Right cardiac atrium (tissue), 5 donors: ENCODE measurements at places on chromosomes 1 and 21. TPM values are rescaled to one million over a fixed set of nuclear protein-coding genes. Genes with fewer than 3 reads are reported as not detected.

DNA sequence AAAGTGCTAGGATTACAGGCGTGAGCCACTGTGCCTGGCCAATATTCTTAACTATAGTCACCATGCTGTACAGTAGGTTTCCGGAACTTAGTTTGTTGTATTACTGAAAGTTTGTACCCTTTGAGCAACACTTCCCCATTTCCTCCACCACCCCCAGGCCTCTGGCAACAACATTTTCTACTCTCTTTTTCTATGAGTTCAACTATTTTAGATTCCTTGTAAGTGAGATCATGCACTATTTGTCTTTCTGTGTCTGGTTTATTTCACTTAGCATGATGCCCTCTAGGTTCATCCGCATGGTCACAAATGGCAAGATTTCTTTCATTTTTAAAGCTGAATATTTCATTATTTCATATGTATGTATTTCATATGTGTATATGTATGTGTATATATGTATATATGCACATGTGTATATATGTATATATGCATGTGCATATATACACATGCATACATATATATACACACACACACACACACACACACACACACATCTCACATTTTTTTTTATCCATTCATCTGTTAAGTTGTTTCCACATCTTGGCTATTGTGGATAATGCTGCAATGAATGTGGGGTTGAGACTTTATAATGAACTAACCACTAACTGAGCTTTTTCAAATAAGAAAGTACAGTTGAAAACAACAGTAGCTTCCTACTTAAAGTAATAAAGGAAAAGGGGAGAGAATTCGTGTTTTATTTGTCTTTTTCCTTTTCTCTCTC lies 256.8 kb upstream of the C1orf105 start:
- peak; percentile 22 for DNase-seq

- DNase-seq = no peak
Measured at GRCh38 chr21:36544545-36544944, 64.6 kb upstream of the CLDN14 start.

DNA sequence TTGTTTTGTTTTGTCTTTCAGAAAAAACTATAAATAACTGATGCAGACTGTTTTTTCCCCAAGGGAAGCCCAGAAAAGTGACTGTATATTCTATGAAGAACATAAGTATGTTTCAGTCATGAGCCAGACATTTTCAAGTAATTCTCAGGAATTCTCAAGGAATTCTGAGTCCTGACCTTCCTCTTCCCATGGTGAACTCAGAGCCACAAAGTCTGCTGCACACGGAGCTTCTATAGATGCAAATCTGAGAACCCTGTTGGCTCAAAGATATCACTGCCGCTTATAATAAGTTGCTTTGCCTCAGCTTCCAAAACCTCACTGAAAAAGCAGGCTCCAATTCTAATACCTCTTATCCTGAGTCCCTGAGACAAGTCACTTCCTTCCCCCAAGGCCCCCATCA lies 418.5 kb upstream of the RUNX1 start:
- no peak for DNase-seq

- DNase-seq = no peak
Measured at GRCh38 chr1:116401646-116402176, 28.7 kb downstream of the ATP1A1 start.

GRCh38 chr1:161702250-161702649 lies 4.8 kb upstream of the FCRLA start:
- no peak for DNase-seq

GRCh38 chr21:40886931-40887330 lies 40.0 kb upstream of the DSCAM start:
- no peak for DNase-seq

- DNase-seq = no peak
Measured at GRCh38 chr1:231016234-231016633, 23.8 kb downstream of the FAM89A start.

DNA sequence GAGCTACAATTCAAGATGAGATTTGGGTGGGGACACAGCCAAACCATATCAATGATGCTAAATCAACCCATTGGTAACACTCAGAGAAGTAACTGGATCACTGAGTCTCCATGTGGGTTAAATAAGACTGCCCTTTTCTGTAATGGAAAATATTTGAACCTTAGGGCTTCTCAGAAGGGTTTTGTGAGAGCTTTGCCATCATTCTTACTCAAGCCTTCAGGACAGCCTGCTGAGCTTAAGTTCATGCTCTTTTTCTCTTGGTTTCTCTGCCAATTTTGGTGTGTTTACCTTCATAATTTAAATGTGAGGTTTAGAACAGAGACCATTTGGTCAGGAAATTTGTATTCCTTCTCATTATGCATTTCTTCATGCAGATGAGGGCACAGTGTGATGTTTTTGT lies 74.7 kb downstream of the DISC1 start:
- DNase-seq = no peak

DNA sequence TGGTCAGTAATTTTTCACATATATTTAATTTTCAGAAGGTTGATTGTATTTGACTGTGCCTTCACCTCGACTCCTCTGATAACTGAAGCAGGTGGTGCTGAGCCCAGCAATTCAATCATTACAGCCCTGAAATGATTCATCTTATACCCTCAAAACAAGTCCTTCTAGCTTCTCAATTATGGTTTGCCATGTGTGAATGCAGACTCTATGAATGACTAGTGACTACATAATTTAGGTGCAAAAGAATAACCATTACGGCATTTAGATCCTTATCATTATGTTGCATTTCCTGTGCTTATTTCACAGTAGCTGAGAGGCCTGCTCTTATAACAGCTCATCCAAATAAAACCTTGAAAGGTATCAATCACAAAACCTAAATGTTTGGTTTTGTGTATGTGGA lies 54.0 kb upstream of the COL11A1 start:
- DNase-seq = no peak

- DNase-seq = no peak
Measured at GRCh38 chr1:235375919-235376605, 8.8 kb downstream of the TBCE start.

DNA sequence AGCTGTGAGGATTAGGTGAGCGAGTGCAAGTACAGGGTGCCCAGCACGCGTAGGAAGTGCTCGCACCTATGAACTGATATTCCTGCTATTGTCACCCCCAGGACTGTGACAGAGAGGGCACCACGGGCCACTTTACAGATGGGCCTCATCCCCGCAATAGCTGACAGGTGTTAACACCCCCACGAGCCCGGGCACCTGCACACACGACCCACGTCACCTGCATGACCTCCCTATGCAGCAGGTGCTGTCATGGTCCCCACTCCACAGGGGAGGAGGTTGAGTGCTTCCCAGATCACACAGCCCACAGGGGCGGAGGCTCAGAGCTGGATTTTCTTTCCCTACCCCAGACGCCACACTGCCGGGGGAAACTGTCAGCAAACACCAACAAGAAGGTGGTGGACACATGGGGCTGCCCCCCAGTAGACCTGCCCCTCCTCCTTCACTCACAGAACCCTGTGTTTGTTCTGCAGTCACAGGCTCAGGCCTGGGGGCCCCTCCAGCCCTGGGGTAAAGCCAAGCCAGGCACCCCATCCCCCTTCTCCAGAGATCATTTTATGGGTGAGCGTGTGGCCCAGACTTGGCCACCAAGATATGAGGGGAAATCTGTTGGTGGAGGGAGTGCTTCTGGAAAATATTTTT lies 465.5 kb downstream of the MATN1 start:
- DNase-seq = no peak

- DNase-seq = peak; percentile 63
Measured at GRCh38 chr1:167555971-167556714, 2.6 kb upstream of the CREG1 start.

DNA sequence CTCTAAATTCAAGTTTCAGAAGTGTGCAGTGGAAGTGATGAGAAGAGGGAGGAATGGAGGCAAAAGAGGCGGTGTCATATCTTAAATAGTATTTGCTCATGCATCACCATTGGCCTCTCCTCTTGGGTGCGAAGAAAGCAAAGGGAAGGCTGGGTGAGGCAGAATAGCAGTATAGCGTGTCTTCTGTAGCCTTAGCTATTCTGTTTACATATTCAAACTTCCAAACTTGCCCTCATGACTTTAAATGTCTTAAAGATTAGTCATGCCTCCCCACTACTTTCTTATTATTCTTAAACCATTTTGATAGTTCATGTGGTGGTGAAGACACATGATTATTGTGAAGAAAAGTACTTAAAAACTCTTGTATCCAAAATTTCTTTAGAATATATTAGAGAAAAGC lies 104.6 kb upstream of the TENT5C start:
- no peak for DNase-seq

DNA sequence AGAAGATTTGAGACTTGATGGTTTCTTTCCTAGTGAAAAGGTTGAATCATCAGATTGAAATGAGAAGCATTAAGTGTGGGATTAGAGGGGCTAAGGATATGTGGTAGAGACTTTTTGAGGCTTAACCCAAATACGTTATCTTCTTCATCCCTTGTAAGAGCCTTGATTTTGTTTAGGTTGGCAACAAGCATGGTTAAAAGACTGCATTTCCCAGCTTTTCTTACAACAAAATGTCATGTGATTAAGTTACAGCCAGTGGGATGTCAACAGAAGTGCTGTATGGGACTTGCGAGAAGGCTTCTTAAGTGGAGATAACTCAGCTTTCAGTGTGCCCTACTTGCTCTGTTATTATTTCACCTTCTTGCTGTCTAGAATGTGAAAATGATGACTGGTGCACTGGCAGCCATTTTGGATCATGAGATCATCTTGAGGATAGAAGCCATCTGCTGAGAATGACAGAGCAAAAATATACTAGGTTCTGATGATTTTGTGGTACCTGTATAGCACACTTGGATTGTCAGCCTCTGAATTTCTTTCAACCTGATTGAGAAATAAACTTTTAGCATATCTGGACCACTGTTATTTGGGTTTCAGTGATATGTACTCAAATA lies 41.3 kb upstream of the GNG12 start:
- DNase-seq = no peak

- no peak for DNase-seq
Measured at GRCh38 chr1:7089497-7089896, 304.2 kb downstream of the CAMTA1 start.

DNA sequence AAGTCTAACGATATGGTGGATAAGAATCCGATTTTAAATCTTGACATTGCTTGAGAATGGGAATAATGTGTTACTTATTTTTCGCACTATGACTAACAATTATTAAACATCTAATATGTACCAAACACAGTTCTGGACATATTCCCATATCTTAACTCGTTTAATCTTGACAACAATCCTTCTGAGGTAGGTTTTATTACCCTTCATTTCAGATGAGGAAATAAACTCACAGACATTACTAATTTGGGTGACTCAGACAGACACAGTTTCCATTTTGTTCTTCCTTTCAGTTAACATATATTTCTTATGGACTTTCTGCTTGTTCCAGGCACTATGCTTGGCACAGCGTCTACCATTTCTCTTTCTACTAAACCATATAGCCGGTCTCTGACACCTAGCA lies 244.8 kb downstream of the SMYD3 start:
- no peak for DNase-seq

DNA sequence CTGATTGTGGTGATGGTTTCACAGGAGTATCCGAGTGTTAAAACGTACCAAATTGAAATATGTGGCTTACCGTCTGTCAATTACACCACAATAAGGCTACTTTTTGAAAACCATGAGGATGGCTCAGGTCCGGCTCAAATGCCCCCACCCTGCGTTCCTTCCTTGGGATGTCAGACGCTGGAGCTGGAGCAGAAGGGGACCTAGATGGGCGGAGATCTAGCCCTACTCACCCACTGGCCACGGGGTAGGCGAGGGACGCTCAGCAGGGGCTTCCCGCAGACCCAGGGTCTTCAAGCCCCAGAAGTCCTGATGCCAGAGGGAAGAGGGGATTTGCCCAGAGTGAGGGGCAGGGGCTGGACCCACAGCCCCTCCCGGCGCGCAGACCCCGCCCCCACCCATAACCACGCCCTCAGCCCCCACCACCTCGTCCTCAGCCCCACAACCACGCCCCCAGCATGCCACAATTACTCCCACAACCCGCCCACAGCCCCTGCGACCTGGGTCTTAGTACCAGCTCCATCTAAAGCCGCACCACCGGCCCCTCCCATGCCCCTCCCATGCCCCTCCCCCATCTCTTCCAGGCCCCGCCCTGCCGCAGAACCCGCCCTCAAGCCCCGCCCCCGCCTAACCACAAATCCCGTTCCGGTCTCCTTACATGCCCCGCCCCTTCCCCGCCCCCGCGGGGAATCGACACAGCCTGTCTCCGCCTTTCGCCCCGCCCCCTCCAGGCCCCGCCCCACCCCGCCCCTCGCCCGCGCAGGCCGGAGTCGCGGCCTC lies at the start of gene LRRC3:
LRRC3 (plus strand) TSS at position 764 of the 777 bp plus-strand sequence. CDS start 1,135 bp downstream, outside the sequence.
- peak; percentile 94 for DNase-seq

- DNase-seq = peak; percentile 78
Measured at GRCh38 chr1:109186733-109187086, 27.0 kb upstream of the SARS1 start.

GRCh38 chr1:100240631-100241030 lies 9.0 kb downstream of the DBT start:
- DNase-seq = no peak

DNA sequence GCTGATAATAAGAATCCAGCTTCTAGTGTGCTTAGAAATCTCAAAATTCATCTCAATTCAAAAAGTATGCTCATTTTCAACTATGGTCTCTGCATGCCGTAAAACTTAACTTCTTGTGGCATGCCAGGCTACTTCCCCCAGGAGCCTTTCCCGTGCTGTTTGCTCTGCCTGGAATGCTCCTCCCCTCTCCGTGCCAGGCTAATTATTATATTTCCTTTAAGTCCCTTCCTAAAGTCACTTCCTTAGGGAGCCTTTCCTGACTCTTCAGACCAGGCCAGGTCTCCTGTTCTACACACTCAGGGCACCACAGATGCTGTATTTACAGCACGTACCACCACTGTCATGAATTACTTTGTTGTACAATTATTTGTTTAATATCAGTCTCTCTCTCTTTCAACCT lies 67.1 kb upstream of the PPP2R5A start:
- no peak for DNase-seq

DNA sequence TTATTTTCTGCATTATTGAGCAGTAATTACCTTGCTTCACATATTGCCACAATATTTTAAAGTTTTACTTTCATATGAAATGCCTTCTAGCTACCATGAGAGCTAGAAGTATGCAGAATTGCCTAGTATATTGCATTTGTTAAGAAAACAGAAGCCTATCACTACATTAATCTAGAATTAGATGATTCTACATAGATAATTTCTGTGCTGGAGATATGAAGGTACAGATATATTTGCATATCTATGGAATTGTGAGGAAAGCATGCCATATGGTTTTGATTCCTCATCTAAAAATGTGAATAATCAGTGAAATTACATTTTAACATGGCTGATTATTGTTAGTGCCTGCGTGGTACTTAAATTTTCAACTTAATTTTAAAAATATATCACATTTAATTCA lies 1418.3 kb downstream of the NCAM2 start:
- DNase-seq = no peak

- no peak for DNase-seq
Measured at GRCh38 chr1:153513023-153513422, 22.8 kb downstream of the S100A6 start.

The AMY2A gene
- 0.36 TPM for total RNA-seq

The SHE gene
- 17.4 TPM for total RNA-seq

The USH2A gene
- 3.5 TPM for total RNA-seq

The SLC30A7 gene
- total RNA-seq = 12.3 TPM

The CD53 gene
- total RNA-seq = 13.7 TPM

The SPRR2B gene
- not detected for total RNA-seq

The ALX3 gene
- not detected for total RNA-seq

The ADAMTS4 gene
- total RNA-seq = 24.0 TPM

The STK40 gene
- total RNA-seq = 72.2 TPM

The FAM43B gene
- 3.6 TPM for total RNA-seq

The ABCA4 gene
- not detected for total RNA-seq

The FAM72A gene
- total RNA-seq = 2.0 TPM

The RAB42 gene
- total RNA-seq = 1.3 TPM

The DAB1 gene
- total RNA-seq = 3.5 TPM

The NR5A2 gene
- 0.32 TPM for total RNA-seq

The RAVER2 gene
- total RNA-seq = 26.6 TPM

The LCE1A gene
- not detected for total RNA-seq

The KRTAP10-3 gene
- total RNA-seq = not detected
